Effector CD4-positive, alpha-beta T cell (primary cell): ENCODE measurements at places on chromosomes 11 and 22.

- no peak for DNase-seq
Measured at GRCh38 chr11:134863294-134863693, 451.3 kb upstream of the B3GAT1 start.

DNA sequence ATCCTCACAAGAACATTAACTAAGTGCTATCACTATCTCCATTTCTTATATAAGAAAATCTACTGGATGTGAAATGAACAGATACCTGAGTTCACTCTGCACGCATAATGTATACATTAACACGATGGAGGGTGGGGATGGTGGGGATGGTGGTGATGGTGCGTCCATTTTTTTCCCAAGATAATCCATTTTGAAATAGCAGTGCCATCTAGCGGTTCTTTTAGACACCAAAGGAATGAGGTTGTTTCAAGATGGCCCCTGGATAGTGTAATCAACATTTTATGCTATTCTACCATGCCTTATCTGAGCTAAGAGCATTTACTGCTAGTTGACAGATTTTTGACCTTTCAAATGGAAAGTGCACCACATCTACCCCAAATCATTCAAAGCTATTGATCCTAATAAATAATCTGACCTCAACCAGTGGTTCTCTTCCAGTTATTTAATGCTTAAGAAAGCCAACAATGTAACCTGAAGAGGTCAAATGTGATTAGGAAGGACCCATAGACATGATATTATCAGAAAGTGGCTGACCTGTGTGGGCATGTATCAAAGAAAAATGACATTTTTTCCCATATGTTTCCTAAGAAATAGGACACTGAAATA lies 714.7 kb upstream of the TENM4 start:
- DNase-seq = no peak

DNA sequence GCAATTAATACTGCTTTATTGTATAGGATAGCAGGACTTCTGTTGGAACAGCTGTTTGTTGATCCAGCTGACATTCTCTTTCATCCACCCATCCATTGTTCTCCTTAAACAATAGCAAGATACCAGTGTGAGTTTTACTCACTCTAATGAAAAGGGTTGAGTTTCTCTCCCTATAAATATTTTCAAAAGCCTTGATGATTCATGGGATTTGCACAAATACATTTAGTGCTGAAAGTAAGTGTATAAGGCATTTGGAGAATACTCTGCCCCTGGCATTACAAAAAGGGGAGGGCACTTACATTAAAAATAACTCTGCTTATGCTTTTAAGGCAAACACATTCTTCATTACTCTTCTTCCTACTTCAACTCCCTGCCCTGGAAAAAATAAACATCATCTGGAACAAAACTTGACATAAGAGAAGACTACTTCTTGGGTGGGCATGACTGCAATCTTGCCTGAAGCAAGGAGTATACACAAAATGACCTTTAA lies 634.9 kb downstream of the METTL15 start:
- no peak for DNase-seq

DNA sequence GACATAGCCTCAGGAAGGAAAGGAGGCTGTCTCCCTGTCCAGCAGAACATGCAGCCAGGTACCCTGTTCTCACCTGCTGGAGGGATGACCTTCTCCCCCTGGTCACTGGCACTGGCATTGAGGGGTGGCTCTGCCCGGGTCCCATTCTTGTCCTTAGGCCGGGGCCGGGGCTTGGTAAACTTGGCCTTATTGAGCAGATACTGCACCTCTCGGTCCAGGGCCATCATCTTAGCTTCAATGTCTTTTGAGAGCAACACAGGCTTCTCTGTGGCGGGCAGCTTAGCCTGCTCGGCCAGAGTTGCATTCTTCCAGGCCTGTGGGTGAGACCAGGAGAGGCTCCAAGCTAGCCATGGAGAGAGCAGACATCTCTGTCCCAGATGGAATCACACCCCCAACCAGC lies 10.5 kb downstream of the HYOU1 start:
- DNase-seq = no peak

DNA sequence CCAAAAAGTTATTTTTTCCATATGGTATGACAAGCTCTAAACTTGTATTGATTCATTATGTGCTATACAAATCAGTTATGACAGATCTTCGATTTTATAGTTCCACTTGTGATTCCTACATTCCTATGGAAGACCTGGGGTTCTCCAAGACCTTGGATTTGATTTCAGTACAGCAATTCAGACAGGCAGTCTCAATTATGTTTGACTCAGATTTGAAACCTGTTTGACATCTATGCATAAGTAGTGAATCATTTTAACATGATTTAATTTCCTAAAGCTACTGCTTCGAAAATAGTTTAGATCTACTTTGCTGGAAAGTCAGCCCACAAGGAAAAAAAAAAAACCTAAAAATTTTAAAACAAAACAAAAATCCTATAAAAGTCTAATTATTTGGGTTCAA lies 820.4 kb downstream of the LUZP2 start:
- no peak for DNase-seq

DNA sequence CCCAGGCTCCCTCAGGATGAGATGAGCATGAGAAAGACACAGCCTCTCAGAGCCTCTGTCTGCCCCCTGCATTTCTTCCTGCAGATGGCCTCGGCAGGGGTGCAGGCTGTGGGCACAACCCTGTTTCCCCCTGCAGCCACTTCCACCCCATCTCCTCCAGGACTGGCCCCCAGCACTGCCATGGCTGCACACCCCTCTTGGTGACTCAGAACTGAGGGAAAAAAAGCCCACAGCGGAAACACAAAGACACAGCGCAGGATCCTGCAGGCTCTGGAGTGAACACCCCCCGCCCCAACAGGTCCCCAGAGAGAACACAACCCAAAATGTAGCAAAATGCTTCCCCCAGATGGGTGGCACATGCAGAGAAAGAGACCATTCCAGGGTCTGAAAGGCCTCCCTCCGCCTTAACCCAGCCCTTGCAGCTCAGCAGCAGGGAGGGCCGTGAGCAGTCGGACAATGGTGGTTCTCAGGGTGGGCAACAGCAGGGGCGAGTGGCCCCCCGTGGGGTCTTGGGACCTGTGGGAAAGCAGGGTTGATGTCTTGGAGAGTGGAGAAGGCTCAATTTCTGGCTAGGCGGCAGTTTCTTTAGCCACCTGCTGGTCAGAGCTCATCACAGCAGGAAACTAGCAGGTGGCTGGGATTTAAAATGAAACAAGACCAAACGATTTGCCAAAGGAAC lies 8.0 kb downstream of the TUBGCP6 start:
- no peak for DNase-seq

GRCh38 chr11:10592331-10592730 lies 23.9 kb upstream of the LYVE1 start:
- no peak for DNase-seq

GRCh38 chr22:41687901-41688364 lies 734 bp downstream of the SNU13 start:
- peak; percentile 5 for DNase-seq

DNA sequence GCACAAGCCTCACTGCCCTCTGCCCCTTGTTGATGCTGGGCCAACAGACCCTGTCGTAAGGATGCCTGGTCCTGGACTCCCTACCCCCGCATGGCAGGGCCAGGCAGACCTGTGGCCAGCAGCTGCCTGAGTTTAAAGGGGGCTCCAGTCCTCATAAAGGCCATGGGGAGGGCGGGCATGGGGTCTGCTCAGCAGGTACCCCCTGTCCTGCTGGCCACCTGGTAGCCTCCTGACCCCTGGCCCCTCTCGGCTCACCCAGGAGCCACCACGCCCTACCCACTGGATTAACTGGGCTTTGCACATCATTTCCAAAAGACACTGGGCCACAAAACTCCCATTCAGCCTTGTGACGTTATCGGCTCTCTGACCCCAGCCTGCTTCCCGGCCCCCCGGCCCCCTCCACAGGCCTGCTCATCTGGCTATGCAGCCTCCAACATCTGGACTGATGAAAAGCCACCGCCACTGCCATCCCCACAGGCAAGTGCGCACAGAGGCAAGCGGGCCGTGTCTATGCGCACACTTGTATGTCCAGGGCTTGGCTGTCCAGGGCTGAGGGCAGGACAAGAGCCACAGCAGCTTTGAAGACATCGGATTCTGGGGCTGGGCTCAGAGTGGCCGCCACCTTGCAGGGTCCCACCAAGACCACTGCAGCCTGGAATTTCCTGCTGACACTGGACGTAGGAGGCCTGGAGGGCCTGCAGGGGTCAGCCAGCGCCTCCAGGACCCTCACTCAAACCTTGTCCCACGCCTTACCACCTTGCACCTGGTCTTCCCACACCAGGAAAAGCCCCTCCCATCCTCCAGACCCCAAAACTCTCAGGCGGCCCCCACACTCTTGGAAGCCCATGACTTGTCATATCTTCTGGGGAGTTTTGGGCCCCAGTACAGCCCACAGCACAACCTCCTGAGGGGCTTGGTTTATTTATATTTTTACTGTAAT lies 48.7 kb downstream of the IGF2 start:
- DNase-seq = no peak

- no peak for DNase-seq
Measured at GRCh38 chr22:19846620-19847344, 7.9 kb downstream of the GNB1L start.

- DNase-seq = no peak
Measured at GRCh38 chr11:65489035-65489705, 9.7 kb upstream of the MALAT1 start.

GRCh38 chr11:127791844-127792243 lies 791.3 kb upstream of the KIRREL3 start:
- DNase-seq = no peak

DNA sequence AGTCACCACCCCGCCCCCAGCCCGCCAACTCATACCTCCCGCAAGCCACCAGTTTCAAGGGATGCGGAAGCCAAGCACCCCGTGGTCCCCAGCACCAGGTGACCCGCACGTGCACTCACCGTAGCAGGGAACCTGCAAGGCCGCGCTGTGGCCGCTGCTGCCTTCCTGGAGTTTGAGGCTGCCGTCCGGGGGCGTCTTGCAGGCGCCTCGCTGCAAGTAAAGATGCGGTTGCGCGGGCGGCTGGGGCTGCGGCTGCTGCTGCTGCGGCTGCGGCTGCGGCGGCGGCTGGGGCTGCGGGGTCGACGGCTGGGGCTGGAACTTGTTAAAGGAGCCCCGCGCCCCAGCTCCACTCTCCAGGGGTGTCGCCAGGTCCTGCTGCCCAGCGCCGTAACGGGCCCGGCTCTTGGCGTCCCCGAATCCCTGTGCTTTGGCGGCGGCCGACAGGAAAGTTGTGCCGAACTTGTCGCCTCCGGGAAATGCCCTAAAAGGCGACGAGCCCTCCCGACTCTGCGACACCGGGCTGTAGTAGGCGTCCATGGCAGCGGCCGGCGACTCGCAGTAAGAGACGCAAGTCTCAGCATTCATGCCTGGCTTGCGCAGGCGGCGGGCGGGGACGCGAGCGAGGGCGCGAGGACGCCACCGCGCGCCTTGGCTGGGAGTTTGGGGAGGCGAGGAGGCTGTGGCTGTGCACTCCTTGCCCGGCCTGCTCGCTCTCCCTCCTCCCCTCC lies at the start of gene ALX4:
Gene ALX4 (minus strand): TSS at position 662 of the 728 bp plus-strand sequence. CDS start 77 bp downstream, at position 585.
- no peak for DNase-seq

- no peak for DNase-seq
Measured at GRCh38 chr11:1344056-1344635, 34.7 kb upstream of the TOLLIP start.

DNA sequence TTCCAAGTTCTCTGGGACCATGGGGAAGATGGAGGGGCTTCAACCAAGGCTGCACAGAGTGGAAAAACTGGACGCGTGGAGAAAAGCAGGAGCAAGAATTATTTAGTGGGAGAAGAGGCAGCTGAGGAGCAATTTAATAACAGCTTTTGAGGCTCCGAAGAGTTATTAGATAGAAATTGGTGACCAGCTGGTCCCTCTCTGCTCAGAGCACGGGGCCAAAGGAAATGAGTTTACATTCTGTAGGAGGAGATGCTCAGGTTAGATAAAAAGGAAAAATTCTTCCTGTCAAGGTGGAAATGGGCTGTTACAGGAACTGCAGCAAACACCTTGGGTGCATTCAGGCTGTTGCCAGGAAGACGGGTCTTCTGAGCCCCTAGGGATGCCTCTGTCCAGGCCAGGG lies 47.0 kb upstream of the GALNT18 start:
- no peak for DNase-seq

DNA sequence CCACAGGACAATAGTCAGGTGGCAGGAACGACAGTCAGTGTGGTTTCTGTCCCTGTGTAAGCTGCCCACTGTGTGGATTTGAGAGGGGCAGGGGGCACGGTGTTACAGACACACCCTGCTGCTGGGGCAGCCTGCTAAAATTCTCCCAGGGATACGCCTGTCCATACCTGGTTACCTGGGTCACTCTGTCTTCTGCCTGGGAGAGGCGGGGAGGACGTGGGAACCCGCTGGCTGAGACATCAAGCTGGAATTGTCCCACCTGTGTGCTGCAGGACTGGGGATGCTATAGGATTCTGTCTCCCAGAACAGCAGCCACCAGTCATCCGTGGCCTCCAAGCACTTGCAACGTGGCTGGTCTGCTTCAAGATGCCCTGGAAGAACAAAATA lies 63.8 kb upstream of the LINC01488 start:
- no peak for DNase-seq

GRCh38 chr11:62602141-62603071 lies 741 bp upstream of the MTA2 start:
- DNase-seq = peak; percentile 15

DNA sequence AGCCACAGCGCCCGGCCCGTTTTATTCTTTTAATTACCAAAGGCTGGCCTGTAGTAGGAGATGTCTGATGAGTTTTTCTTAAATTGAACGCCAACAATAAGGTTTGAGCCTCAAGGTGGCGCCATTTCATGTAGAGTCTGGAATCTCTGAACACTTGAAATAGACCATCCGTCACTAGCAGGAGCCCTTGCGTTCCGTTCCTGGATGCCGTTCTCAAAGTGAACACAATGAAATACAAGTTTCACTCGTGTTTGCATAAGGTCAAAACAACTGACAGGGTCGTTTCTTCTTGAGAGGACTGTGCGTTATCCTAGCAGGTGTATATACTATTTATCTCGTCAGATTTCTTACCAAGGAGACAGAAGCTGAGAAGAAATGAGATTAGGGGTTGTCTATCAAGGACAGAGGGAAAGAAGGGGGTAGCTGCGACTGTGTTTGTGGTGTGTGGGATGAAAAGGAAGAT lies 18.7 kb upstream of the SCGB1D1 start:
- peak; percentile 60 for DNase-seq

DNA sequence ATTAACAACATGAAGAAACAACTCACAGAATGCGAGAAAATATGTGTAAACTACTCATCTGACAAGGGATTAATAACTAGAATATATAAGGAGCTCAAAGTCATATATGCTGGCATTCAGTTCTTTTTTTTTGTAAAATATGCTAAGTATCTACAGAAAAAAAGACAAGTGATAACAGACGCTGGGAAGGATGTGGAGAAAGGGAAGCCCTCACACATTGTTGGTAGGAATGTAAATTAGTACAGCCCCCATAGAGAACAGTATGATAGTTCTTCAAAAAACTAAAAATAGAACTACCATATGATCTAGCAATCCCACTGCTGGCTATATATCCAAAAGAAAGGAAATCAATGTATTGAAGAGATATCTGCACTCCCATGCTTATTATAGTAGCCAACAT lies 13.8 kb downstream of the GAB2 start:
- no peak for DNase-seq

GRCh38 chr11:108527382-108527781 lies 29.2 kb upstream of the POGLUT3 start:
- no peak for DNase-seq
